CD4-positive, alpha-beta T cell (primary cell): ENCODE measurements at places on chromosomes 7 and 10.

GRCh38 chr7:92788559-92789183, 47.7 kb downstream of the CDK6 start:
- no peak for DNase-seq

GRCh38 chr7:91787931-91788330, 92.6 kb downstream of the MTERF1 start:
- DNase-seq: no peak

DNA sequence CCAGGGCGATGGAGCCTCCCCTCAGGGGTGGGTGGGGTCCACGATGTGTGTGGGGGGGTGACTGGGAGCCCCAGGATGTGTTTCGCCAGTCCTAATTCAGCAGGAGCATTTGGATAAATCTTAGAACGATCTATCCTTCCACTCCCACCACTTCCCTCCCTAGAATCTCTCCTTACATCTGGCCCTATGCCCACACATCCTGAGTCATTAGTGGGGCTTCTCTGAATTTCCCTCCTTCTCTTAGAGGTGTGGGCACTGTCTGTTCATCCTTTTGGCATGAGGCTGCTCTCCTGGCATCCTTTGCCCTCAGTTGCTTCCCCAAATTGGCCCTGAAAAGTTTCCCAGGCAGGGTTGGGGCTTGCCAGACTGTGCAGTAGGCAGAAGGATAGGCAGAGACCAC, 1.6 kb downstream of the GHRHR start:
- no peak for DNase-seq

DNA sequence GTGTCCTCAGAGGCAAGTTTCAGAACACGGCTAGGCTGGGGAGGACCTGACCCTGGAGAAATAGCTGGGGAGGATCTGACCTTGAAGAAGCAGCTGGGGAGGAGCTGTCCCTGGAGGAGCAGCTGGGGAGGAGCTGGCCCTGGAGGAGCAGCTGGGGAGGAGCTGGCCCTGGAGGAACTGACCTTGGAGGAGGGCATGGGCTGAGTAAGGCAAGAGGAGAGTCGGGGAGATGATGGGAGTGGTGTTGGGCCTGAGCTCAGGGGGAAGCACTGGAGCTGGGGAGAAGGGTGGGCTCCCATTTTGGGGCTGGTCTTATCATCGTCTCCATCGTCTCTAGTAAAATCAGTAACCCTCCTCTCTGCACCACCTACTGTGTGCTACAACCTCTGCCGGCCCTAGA, 179.8 kb upstream of the SHH start:
- DNase-seq: no peak

- no peak for DNase-seq
Observed at GRCh38 chr7:90345595-90346335, 751 bp upstream of the GTPBP10 start.

GRCh38 chr7:33971106-33971505, 65.8 kb downstream of the BMPER start:
- no peak for DNase-seq

- DNase-seq: no peak
Observed at GRCh38 chr7:10643545-10643944, 330.1 kb upstream of the PHF14 start.

DNA sequence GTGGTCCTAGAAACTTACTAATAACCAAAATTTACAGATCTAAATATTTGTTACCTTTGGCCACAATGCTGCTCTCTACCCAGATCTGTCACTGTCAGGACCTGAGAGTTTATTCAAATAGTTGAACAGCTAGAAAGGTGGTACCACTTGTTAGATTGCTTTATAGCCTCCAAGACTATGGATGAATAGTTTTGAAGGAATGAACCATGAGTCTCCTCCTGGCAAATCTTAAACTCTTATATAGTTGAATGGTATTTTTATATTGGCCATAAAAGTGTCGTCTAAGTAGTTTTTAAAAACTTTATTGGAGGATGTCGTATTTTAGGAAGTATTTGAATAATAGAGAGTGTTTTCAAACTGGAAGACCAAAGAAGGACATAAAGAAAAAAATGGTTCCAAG, 178.7 kb downstream of the AHR start:
- DNase-seq: no peak
